NK-92 treated with Interleukin-12 subunit alpha and Interleukin-12 subunit beta, amount 100 ng/mL, for 24 hours (cell line): ENCODE measurements at places on chromosomes 5 and 9.

- DNase-seq = no peak
Observed at GRCh38 chr9:130599625-130600024, 20.2 kb downstream of the FUBP3 start.

- no peak for DNase-seq
Observed at GRCh38 chr9:84880835-84881234, 211.3 kb downstream of the NTRK2 start.

- no peak for DNase-seq
Observed at GRCh38 chr5:132927355-132928061, 35.9 kb downstream of the AFF4 start.

DNA sequence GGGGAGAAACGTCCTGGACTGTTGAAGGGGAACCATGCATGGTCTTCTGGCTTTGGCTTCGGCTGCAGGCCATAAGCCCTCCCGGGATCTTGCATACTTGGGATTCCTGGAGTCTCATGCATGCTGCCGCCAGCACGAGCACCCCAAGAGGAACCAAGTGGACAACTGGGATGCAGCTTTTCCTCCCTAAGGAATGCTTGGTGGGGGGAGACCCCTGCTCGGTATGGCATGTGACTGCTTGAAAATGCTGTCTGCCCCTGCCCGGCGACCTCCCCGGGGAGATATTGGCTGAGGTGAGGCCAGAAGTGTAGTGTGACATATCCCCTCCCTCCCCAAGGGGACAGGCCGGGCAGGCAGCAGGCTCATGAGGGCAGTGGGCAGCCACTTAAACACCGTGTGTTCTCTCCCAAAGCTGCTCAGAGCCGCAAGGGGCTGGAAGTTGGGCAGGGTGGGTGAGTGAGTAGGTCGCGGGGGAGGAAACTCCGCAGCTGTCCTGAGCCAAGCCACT, 15.7 kb downstream of the TMEM171 start:
- DNase-seq = no peak

DNA sequence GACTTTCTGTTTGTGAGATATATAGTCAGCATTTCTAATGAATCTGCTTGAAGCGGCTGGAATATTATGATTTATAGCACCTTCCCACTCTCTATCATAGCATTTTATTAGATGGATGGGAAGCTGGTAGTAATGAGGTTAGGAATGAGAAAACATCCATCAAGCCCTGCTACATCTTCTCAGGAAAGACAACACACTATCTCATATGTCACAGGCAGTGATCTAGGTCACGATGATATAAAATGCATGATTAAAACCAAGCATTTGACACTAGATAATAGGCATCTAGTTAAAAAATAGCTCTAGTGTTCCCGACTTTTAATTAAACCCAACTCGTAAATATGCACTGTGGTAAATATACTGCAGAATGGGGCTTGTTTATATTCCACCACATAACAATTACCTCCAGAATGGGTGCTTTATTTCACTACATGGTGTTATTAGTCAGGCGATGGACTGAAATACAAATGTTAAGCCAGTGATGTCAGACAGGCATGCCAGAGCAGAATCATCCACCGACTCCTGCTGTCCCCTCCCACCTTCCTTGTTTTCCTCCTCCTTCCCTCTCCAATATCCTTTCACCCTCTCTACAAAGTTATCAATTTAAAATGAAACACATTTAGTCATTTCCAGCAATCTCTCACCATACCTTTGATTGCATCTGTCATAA, 286.8 kb downstream of the SPATA31D1 start:
- DNase-seq = no peak

- no peak for DNase-seq
Observed at GRCh38 chr5:167871091-167871490, 420.4 kb upstream of the WWC1 start.

DNA sequence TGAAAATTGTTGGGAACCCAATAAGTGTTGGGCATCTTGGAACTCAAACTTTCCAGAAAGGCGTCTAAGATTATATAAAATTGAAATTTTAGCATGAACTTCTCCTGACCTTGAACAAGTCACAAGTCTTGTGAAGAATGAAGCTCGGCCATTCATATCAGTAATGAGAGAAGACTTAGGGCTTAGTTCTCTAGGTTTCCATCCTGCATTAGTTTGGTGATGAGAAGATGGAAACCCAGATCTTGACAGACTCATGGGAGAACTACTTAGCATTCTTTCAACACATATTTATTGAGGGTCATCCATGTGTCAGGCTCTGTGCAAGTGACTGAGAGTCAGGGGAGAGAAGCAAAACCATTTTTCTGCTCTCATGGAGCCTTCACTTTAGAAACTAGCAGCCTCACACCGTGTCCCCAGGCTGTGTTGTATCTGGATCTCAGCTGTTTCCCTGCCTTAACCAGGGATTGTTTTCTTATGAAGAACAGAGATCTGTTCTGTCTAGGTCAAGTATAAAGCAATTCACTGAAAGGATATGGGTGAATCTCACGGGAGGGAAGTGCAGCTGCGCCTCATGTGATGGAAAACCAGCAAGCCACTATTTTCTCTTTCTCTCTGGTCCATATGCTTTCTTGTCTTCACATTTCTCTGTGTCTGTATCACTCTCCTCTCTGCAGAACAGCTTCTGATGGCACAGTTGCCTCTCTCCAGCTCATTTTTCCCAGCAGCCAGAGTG, 3.4 kb downstream of the GARNL3 start:
- no peak for DNase-seq

DNA sequence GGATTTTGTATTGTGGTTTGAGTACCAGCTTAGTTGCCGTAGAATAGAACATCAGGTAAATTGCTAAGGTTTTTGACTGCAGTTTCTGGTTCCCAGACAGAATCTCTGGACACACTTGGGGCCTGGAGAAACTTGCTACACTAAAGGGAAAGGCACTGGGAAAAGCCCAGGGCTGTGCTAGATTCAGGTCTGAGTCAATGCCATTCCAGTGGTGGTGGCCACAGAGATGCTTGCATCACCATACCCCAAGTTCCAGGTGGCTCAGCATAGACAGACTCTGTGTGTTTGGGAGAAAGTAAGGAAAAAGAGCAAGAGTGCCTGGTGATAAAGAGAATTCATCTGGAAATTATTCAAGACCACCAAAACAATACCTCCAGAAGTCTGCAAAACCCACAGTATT, 120.6 kb downstream of the HMHB1 start:
- DNase-seq = no peak

DNA sequence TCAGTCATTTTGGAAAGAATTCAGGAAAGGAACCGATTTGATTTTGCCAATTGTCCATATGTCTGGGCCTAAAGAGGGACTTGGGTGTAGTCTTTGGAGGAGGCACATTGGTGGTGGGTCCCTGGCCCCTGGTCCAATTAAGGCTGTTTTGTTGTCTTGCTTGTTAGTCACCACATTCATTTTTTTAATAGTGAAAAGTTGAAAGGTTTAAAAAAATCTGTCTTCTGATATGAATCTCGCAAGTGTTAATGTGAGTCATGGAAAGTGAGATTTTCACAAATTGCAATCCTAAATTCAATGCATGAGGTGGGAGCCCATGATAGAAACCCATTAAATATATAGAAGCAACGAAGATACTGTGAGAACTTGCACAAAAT, 165.9 kb upstream of the OTULINL start:
- DNase-seq = no peak

DNA sequence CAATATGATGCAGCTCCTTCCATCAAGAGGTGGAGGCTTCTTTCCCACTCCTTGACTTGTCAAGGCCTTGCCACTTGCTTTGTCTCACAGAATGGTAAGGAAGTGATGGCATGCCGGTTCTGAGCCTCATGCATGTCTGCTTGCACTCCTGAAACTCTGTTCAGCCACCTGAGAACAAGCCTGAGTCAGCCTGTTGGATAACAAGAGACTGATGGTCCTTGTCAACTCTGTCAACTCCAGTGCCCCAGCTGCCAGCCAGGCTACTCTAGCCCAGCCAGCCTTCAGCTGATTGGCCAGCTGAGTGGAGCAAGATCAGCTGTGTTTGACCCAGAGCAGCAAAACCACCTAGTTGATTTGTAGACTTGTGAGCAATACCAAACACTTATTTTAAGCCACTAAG, 4.4 kb upstream of the TENT4A start:
- DNase-seq = no peak

DNA sequence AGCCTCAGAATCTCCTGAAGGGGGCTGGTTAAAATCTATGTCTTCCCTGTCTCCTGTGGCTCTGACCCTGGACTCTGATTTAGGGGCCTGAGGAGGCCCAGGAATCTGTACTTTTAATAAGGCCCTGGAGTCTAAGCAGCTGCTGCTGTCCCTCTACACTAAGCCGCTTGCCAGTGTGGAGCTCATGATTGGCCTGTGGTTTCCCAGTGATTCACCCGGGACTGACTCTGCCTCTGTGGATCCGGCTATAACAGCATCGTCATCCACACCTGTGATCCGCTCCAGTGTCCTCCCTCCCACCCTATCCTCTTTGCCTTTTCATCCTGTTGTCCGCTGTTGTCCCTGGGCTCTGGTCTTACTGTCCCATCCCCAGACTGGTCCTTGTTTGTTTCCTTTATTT, 3.7 kb downstream of the SLC31A2 start:
- DNase-seq = no peak

- DNase-seq = no peak
Observed at GRCh38 chr5:177414481-177414880, 5.1 kb upstream of the F12 start.

DNA sequence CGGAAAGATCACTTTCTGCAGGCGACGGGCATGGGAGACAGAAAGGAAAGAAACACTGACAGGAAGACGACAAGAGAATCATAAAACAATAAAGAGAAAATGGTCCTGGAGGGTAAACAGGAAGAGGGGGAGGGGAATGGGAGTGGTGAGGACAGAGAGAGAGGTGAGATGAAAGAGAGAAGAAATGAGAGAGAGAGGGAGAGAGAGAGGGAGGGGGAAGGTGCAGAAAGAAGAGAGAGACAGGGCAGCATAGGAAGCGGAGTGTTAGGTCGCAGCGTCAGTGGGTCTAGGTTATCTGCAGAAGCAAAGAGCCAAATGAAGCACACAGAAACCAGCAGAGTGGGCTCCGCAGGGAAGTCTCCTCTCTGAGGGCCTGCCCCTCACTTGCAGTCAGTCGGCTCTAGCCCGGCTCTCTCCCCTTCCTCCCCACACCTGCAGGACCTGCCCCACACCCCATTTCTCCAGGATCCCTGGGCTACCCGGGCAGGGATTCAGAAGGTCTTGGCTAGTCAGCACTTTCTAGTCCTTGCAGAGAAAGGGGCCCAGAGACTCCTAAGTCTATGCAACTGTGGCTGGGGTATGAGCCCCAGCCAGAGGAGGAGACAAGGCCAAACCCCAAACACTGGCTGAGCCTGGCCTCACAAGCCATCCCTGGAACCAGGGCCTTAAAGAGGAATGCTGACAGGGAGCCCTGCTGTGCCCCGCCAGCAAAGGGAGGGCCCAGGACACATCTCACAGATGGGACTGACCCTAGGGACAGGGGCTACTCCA, 29.7 kb upstream of the MEIKIN start:
- DNase-seq = no peak

DNA sequence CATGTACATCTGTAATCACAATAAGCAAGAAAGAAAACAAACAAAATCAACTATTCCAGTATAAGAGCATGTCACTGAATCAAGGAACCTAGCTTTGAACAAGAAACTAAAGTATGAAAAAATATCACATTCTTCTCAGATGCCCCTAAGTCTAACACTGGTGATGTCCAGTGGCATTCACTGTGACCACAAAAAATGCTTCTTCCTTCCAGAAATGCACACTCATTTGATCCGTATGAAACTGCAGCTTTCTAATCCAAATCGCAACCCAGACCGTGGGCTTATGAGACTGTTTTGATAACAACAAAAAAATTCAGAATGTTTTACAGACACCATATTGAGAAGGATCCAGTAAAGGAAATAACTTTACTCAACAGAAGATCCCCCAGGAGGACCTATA, 320.1 kb upstream of the TARS1 start:
- DNase-seq = no peak
